ENCODE measurements at places on chromosomes 16 and 17.

DNA sequence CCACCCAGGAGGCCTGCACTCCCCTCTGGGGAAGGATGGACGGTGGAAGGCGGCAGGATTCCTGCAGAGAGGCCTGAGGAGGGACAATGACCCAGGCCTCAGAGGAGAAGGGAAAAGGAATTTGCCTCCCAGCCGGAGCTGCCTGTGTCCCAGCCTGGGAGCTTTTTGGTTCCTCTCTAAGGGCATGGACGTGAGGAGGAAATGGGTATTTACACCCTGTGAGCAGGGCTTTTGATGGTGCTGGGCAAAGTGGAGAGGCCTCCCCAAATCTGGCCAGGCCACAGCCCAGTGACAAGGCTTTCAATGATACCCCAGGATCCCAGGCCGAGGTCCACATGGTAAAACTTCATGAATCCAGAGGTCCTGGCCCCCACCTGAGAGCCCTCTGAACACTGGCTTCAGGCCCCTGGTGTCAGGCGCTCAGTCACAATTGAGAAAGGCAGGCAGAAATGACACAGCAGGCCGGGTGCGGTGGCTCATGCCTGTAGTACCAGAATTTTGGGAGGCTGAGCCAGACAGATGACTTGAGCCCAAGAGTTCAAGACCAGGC is 56.0 kb upstream of the DOC2B start:
- H3K36me3 ChIP-seq = no peaks in the 10 kb centered on the region
- H3K4me3 ChIP-seq = no peak overlapping the region
- DNase-seq = no peak
- H3K27ac ChIP-seq = no peak overlapping the region
- no peaks in the 10 kb centered on the region for H3K27me3 ChIP-seq
- peaks cover 4% of the 10 kb centered on the region for H3K4me1 ChIP-seq

DNA sequence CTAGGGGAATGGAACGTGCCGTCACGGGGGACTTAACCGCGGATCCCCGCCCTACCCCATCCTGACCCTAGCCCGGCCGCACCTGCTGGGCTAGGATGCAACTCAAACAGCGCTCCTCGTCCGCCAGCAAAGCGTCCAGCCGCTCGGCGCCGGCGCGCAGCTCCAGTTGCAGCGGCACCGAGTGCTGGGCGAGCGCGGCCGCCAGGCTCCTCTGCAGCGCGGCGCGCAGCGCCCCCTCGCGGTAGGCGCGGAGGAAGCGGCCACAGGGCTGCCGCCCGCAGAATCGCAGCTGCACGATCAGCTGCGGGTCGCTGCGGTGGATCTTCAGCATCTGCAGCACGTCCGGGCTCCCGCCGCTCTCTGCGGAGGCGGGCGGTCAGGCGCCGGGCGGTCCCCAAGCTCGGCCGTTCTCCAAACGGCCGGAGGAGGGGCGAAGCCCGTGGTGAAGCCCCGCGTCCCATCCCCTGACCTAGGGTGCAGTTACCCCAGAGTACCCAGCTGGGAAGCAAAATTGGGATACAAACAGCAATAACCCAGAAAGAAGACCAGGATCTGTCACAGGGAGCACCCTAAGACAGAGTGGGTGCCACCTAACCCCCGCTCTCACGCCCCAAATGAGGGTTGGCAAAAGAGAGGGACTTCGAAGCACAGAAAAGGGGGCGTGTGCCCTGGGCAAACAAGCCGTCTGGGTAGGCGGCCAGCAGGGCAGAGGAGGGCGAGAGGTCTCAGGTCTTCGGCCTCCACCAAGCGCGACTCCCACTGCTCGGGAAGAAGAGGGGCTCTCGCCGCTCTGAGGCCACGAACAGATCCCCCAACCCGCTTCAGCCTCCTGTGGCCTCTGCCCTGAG is 4.2 kb downstream of the TRADD start:
- H3K4me3 ChIP-seq = no peak overlapping the region
- peak; percentile 98 for DNase-seq
- H3K4me1 ChIP-seq = peaks cover 33% of the 10 kb centered on the region
- no peak overlapping the region for H3K27ac ChIP-seq
- no peaks in the 10 kb centered on the region for H3K27me3 ChIP-seq

DNA sequence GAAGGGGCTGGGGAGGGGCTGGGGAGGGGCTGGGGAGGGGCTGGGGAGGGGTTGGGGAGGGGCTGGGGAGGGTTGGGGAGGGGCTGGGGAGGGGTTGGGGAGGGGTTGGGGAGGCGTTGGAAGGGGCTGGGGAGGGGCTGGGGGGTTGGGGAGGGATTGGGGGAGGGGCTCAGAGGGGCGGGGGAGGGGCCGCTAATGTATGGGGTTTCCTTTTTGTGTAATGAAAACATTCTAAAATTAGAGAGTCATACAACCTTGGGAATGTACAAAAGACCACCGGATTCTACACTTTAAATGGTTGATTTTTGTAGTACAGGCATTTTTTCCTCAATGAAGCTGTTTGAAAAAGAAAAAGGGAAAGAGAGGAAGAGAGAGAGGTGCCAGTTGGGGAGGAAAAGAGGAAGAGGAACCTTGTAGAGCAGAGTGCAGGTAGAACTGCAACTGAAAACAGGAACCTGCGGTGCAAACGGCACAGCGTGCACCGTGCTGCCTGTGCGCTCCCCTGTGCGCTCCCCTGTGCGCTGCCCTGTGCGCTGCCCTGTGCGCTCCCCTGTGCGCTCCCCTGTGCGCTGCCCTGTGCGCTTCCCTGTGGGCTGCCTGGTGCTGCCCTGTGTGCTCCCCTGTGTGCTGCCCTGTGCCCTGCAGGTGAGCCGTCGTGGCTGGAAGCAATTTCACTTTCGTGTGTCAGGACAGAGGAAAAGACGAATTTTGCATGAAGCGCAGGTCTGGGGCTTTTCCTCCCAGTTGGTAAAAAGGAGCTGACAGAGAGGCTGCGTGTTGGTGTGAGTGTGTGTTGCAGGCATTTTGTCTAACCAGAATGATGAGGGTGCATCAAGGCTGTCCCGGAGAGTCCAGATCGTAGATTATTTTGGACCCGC is 40.8 kb downstream of the METRNL start:
- no peak overlapping the region for H3K27ac ChIP-seq
- no peaks in the 10 kb centered on the region for H3K4me1 ChIP-seq
- DNase-seq = peak; percentile 62
- H3K4me3 ChIP-seq = no peak overlapping the region

DNA sequence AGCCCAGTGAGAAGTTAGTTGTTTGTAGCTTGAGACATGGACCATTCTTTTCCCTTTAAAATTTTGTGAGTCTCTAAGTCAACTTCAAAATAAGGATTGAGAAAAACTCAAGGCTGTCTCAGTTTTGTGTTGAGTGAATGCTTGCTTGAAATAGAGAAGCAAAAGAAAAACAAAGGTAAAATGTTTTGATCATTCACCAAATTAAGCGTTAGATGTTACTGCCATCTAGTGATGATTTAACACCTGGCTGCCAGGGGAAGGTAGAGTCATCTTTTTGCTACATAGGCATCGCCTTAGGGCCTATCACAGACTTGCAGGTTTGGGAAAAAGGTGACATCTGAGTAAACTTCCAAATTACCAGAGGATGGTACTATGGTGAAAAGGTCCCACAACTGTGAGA is 74.4 kb downstream of the PCTP start:
- no peak for DNase-seq
- no peaks in the 10 kb centered on the region for H3K36me3 ChIP-seq
- H3K4me3 ChIP-seq = no peak overlapping the region
- H3K4me1 ChIP-seq = no peaks in the 10 kb centered on the region
- H3K27ac ChIP-seq = no peak overlapping the region

DNA sequence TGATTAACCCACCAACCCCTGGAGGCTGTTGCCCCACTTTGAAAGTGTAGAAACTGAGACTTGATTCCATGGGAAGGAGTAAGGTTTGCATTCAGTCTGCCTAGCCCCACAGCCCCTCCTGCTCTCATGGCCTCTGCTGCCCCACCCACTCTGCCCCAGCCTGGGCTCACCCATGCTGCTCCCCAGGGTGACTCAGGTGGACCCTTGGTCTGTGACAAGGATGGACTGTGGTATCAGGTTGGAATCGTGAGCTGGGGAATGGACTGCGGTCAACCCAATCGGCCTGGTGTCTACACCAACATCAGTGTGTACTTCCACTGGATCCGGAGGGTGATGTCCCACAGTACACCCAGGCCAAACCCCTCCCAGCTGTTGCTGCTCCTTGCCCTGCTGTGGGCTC is 6.5 kb downstream of the PRSS41 start:
- H3K4me3 ChIP-seq = no peak overlapping the region
- no peaks in the 10 kb centered on the region for H3K4me1 ChIP-seq
- no peak for DNase-seq
- H3K27ac ChIP-seq = no peak overlapping the region
- no peaks in the 10 kb centered on the region for H3K36me3 ChIP-seq

DNA sequence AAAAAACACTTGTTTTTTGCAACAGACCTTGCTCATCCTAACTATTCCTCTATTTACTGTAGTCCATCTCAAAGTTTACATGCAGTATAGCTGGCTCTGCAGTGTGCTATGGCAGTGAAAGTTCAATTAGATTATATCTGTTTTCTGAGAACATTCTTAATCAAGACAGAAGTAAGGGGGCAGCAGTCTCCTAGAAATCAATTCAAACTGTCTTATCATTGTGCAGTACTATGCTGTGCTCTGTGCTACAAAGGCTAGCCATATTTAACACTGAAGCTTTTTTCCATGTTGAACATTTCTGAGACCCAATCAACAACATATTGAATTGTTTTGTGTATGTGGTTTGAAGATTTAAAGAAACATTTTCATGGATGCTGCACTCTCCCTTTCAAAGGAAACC is 11.4 kb downstream of the NETO2 start:
- H3K4me3 ChIP-seq = no peak overlapping the region
- no peaks in the 10 kb centered on the region for H3K27me3 ChIP-seq
- H3K4me1 ChIP-seq = no peaks in the 10 kb centered on the region
- H3K36me3 ChIP-seq = no peaks in the 10 kb centered on the region

DNA sequence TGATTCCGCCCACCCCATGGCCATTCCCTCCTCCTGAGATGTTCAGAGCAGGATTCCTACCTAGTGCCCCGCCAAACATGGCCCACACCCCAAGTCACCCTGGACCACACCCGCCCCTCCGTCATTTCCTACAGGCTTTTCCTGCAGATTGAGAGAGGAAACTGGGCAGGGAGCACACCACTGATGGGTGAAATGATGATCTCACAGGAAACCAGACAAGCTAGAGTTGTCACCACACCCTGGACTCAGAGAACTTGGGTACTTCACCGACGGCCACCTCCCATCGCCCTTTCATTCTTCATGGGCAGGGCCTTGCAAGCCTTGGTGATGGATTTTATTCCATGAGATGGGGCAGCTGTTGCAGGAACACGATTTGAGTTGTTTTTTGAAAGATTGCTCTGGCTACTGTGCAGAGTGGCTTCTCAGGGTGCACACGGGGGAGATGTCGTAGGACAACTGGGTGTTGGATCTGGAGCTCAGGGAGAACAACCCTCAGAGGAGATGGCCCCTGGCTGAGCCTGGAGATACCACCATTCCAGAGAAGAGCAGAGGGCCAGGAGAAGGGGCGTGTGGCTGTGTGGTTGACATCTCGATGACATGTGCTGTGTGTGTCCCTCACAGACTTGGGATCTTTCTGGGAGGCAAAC is 7.4 kb upstream of the B9D1 start:
- H3K27me3 ChIP-seq = no peaks in the 10 kb centered on the region
- peak overlapping the region; percentile 81 for H3K27ac ChIP-seq
- no peaks in the 10 kb centered on the region for H3K36me3 ChIP-seq
- DNase-seq = peak; percentile 37
- H3K4me3 ChIP-seq = no peak overlapping the region
- H3K4me1 ChIP-seq = peaks cover 21% of the 10 kb centered on the region

DNA sequence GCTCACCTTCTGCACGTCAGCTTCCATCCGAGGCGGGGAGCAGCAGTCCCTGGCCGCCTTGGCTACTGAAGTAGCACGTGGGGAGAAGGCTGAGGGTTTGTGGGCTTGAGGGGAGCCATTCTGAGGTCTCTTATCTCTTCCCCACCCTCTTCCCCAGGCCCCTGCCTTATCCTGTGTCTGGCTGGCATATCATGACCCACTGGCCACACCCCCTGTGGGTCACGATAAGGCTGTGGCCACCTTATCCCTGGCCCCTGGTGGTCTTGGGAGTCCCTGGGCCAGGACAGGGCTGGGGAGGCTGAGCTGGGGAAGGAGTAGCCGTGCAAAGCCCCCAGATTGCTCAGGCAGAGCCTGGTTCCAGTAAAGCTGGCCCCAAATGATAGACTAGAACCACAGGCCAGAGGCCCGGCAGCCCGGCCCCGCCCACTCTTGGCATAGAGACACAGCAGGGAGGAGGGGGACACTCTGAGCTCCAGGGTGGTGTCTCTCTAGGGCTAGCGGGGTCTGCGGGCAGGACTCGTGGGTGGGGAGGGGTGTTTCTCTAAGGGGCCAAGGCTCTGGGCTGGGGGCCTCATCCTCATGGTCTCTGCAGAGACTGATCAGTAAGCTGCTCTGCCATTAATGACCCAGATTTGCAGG is 7.6 kb downstream of the SPNS2 start:
- peak; percentile 79 for DNase-seq
- H3K27ac ChIP-seq = peak overlapping the region; percentile 91
- H3K4me3 ChIP-seq = no peak overlapping the region
- no peaks in the 10 kb centered on the region for H3K36me3 ChIP-seq
- peaks cover 88% of the 10 kb centered on the region for H3K4me1 ChIP-seq

All from upper lobe of left lung (tissue), 6 donors.